ENCODE measurements at places on chromosomes 16 and 17.
A peak's percentile ranks its signal among the peaks of the same experiment; 100 is the strongest.

DNA sequence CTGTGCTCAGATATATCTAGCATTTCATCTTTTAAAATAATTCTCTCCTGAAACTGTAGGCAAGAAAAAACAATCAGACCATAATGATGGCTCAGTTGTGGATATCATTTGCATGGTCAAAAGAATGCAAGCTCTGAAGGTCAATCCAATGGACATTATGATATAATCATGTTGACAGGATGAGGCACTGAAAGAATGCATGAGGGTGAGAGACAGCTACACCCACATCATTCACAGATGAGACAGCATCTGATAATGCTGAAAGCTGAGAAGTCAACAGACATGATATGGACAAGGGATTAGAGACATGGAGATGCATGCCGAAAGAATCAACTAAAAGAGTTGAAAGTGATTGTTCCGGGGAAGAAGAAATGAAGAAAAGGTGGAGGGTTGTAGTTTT lies 346.4 kb upstream of the CDH5 start:
- peak; percentile 70 for DNase-seq

DNA sequence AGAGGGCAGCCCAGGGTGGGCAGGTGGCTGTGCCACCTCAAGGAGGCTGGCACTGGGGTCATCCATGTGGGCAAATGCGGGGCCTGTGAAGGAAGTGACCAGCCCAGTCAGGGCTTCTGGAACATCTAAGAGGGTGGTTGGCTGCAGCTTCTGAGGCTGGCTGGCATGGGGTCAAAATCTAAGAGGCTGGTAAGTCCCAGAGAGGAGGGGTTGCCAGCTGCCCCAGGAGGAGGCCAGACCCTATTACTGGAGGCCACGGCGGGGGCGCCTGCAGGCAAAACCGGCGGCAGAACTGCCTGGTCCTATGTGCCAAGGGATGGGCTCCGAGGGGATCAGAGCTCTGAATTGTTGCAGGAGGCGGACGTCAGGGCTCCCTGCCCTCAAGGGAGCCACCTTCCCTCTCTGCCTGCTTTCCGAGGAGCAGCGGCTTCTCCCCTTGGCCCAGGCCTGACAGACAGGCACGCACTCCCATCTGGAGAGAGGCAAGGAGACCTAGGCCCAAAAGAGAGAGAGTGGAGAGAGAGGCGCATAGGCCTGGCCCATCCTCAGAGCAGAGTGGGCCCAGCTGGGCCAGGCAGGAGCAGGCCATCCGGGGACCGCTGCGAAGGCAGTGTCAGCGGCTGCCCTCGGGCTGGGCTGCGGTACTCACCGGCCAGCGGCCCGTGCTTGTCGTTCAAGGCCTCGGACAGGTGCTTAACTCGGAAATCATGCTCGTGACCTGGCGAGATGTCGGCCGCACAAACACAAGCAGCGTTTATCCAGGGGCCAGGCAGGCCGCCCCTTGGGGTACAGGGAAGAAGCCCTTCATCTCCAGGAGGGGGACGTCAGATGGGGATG lies 10.9 kb downstream of the ZACN start:
- DNase-seq = no peak

DNA sequence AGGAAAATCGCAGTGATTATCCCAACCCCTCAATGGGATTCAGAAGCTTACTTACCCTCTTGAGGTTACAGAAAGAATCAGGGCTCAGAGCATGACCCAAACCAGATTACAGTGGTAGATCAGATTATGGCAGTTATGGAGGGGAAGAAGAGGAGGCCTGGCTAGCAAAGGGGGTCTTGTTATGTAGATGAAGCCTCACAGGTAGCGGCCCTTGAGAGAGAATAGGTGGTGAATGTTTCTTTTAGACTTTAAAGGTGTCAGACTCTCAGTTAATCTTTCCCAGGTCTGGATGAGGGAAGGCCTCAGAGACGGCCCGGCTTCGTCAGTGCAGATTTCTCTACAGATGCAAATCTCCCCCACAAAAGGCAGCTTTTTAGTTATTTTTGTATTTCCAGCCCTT lies 15.6 kb downstream of the RNF112 start:
- no peak for DNase-seq

- no peak for DNase-seq
Observed at GRCh38 chr17:46832331-46832821, 13.9 kb upstream of the WNT3 start.

DNA sequence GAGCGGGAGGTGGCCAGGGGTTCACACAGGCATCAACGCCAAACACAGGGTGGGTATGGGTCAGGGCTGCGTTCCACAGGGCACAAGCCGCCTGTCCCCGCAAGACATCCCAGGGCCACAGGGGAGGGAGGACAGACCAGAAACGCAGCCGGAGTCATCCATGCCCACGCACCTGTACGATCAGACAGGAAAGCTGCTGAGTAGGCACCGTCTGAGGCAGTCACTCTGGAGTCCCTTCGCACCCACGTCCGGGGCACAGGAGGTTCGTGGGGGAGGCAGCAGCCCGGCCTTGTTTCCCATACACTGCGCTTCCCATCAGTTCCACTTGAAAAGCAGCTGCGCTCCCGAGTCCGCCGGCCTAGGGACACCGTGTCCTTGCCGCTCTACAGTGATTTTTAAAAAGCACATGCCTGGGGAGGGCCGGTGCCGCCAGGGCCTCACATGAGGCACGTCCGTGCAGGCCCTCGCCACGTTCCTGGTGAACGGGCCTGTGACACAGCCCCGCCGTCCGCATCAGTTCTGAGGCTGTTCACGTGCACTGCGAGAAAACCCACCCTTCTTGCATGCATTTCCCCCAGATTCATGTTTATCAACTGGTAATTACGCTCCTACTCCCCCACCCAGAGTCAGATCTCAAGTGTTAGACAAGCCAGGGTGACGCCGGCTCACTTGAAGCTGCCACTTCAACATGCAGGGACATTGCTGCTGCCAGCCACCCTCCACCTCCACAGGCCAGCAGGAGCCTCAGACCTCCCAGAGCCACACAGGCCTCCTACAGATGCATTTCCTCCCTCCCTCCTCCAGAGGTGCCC lies 34.8 kb downstream of the WDR45B start:
- DNase-seq = peak; percentile 38

DNA sequence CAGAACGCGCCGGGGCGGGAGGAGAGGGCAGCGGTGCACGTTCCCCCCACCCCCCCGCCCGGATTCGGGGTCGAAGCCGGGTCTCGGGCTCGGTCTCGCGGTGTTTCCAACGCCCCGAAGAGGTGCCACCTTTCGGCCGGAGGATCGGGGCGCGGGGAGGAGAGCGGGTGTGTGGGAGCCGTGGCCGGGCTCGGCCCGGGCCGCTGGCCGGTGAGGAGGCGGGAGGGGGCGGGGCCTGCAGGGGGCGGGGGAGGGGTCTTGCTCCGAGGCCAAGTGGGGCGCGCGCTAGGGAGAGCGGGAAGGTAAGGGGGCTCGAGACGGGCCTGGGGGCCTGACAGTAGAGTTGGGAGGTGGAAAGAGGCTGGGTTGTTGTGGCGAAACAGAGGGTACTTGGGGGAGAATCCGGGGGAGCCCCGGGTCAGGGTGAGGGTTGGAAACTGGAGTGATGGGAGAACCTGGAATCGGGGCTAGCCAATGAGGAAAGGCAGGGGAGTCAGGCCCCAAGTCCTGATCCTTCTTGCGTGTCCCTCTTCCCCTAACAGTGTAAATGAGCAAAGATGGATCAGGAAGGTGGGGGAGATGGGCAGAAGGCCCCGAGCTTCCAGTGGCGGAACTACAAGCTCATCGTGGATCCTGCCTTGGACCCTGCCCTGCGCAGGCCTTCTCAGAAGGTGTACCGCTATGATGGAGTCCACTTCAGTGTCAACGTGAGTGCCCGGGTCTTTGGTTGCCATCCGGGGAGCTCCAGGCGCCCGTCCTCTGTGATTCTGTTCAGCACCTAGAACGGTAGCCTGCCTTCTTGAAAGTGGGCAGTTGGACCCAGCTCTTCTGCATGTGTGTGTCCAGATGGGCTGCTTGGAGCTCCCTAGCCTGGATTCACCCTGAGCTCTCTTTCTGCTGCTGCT lies 873 bp downstream of the SETD1A start:
- DNase-seq = peak; percentile 56

DNA sequence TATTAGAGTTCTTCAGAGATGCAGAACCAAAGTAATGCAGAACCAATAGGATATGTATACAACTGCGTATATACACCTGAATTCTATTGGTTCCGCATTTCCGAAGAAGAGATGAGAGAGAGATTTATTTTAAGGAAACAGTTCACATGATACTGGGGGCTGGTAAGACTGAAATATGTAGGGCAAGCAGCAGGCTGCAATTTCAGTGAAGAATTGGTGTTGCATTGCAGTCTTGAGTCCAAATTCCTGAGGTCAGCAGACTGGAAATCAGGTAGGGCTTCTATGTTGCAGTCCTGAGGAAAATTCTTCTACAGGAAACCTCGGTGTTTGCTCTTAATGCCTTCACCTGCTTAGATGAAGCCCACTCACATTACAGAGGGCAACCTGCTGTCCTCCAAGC lies 128.2 kb upstream of the MED13 start:
- DNase-seq = no peak

DNA sequence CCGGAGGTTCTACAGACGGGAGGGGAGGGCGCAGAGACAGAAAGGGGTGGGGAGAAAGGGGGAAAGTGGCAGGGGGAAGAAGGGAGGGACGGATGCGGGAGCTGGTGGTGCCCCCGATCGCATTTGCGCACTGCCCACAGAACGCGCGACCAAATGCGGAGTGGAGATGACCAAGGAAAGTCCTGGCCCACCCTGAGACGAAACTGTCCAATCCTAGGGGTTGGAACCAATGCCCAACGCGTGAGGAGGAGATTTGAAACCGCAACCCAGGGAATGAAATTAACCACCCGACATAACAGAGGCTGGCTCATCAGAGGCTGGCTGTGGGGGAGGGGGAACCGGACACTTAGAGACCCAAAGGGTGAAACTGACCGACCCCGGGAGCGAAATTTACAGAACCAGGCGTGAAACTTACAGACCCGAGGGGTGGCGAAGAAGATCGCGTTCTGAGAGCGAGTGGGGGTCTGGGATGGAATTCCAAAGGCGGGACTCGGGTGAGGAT lies 1.4 kb downstream of the HES7 start:
- peak; percentile 34 for DNase-seq

GRCh38 chr16:30003670-30004423 lies 7.0 kb downstream of the DOC2A start:
- no peak for DNase-seq

DNA sequence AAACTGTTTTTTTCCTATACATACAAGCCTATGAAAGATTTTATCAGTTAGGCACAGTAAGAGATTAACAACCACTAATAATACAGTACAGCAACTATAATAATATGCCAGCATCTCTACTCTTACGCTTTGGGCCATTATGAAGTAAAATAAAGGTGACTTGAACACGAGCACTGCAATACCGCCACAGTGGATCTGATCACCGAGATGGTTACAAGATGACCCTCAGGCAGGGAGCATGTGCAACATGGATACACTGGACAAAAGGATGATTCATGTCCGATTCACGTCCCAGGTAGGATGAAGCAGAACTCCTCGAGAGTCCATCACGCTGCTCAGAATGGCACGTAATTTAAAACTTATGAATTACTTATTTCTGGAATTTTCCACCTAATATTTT lies 10.5 kb downstream of the PELP1 start:
- DNase-seq = no peak

DNA sequence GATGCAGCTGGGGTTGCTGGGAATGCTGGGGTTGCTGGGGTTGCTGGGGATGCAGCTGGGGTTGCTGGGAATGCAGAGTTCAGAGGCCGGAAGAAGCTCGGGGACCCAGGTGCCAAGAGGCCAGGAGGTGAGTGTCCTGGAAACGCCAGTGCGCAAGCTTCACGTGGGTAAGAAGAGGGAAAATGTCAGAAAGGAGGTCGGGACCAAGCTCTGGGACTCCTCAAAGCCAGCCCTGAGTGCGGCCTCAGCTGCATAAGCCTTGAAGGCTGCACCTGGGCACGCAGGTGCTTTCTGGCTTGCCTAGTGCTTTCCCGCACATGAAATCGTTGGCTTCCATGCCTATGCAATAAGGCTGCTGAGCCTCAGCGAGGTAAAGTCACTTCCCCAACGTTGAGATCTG lies 48.3 kb downstream of the PITPNM3 start:
- DNase-seq = no peak

DNA sequence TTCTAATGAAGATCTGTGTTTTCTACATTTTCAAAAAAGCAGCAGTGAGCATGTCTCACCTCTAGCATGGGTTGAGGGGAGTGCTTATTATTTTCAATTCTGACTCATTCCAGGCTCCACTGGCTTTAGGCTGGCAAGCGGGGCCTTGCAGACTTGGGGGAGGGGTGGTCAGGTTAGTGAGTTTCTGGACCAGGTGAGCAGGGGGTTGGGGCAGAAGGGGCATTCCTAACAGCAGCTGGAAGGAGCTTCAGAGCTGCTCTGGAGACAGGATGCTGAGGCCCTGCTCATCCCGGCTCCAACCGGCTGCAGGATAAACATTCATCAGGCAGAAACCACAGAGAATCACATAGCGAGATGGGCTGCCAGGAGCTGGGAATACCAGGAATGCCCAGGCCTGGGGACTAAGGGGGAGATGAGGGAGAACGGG lies 10.5 kb upstream of the KRT19 start:
- peak; percentile 90 for DNase-seq

DNA sequence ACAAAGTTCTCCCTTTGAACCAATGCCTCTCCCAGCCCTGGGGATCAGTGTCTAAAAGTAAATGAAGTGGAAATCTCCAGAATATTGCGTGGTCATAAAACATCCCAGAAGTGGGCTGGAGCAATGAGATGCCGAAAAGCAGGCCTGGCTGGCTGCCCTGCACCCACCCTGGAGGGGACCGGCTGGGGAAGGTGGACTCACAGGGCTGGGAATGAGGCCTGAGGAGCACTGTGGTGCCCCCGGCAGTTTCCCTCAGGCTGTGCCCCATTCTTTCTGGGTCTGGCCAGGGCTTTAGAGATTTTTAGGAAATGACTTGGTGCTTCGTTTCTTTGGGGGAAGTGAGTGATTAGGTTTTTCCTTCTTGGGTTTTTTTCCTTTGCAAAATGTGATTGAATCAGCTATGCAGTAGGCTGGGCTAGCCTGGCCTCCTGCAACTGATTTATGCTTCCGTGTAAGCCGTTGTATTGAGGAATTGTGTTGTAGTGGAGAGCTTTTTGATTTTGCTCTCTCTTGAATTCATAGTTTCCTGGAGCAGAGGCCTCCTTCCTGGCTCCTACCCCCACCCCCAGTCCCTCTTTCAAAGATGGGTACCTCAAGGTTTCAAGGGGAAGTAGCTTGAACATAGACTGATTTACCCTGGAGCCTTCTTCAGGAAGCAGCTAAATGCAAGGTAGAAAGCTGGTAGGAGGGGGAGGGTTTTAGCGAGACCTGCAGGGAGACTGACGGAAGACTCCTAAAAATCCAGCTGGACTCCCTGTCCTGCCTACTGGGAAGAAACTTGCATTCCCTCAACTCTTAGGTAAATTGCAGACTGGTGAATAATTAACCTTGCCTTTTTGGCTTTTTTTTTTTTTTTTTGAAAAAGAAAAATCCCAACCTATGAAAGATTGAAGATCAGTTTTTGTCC lies 170.2 kb downstream of the RAB11FIP4 start:
- peak; percentile 71 for DNase-seq
